Activated CD4-positive, alpha-beta T cell treated with anti-CD3 and anti-CD28 coated beads, Interleukin-2, amount 10 ng/mL, durations not matched to agents 24 days and 14 days (primary cell): ENCODE measurements at places on chromosomes 11 and 22.

GRCh38 chr11:14981507-14981906, 9.4 kb upstream of the CALCA start:
- no peak overlapping the region for H3K27ac ChIP-seq
- no peaks in the 10 kb centered on the region for H3K4me1 ChIP-seq
- H3K4me3 ChIP-seq = no peak overlapping the region

DNA sequence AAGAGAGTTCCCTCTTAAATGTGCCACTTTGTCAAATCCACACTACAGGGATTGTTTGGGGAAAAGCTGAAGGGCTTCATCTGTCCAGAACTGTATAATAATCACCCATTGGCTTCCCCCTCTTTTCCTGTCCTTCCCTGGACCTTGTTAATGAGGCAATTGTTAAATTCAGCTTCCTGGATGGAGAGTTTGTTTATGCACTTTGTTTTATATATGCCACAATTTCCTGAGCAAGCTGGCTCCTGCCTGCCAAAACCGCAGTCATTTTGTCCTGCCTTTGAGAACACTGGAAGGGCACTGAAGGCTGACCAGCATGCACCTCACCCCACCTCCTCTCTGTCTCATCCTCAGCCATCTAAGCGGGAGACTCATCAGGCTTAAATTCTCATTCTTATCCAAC, 86.2 kb downstream of the MSANTD4 start:
- DNase-seq = no peak
- no peak overlapping the region for H3K27ac ChIP-seq
- no peaks in the 10 kb centered on the region for H3K27me3 ChIP-seq
- H3K4me1 ChIP-seq = no peaks in the 10 kb centered on the region
- no peaks in the 10 kb centered on the region for H3K36me3 ChIP-seq

- no peak overlapping the region for H3K4me3 ChIP-seq
- no peaks in the 10 kb centered on the region for H3K27me3 ChIP-seq
- no peaks in the 10 kb centered on the region for H3K36me3 ChIP-seq
- DNase-seq = no peak
These were observed 247.9 kb upstream of the CNTN5 start for GRCh38 chr11:98772893-98773292.

GRCh38 chr22:47736186-47737034, 974.0 kb downstream of the TBC1D22A start:
- no peaks in the 10 kb centered on the region for H3K27me3 ChIP-seq
- no peak for DNase-seq
- H3K4me1 ChIP-seq = no peaks in the 10 kb centered on the region
- H3K36me3 ChIP-seq = no peaks in the 10 kb centered on the region
- no peak overlapping the region for H3K4me3 ChIP-seq

DNA sequence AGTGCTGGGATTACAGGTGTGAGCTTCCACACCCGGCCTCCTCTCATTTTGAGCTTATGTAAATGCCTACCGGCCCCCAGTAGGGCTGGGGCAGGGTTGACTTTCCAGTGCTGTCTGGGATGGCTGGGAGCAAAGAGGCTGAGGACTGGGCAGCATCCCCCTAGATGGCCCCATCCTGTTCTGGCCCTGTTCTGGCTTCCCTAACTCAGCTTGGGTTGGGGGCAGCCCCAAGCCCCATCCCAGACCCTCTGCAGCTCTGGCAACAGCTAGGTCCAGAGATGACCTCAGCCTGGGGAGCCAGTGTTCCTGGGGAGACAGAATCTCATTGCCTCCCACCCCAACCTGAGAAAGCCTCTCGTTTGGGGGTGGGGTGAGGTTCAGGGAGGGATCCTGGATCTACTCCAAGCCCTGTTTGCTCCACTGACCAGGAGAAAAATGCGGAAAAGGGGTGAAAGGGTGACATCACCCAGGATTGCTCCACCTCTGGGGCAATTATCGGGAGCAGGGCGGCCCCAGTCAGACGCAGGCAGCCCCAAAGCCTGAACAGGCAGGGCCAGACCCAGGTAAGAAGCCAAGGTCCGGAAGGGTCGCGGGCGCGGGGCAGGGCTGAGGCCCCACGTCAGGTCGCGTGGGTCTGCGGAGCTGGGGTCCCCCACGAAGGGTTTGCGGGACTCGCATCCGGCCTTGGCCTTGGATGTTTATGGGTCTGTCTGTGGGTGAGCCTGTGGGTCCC, at the start of gene PNPLA2:
Gene PNPLA2 (plus strand): TSS at position 519 of the 733 bp plus-strand sequence. CDS start 805 bp downstream, outside the sequence.
- H3K4me1 ChIP-seq = peaks cover 10% of the 10 kb centered on the region
- peak within 1 kb of the TSS; percentile 85 for H3K4me3 ChIP-seq
- DNase-seq = no peak
- H3K27me3 ChIP-seq = no peaks in the 10 kb centered on the region

- no peak overlapping the region for H3K27ac ChIP-seq
- no peaks in the 10 kb centered on the region for H3K36me3 ChIP-seq
- no peak overlapping the region for H3K4me3 ChIP-seq
These were observed 21.2 kb upstream of the OR10A5 start for GRCh38 chr11:6824136-6824823.

GRCh38 chr11:7499081-7499480, 13.8 kb downstream of the OLFML1 start:
- H3K36me3 ChIP-seq = no peaks in the 10 kb centered on the region
- no peak for DNase-seq
- peaks cover 2% of the 10 kb centered on the region for H3K27me3 ChIP-seq

GRCh38 chr11:75429902-75430713, 2.9 kb downstream of the KLHL35 start:
- peak overlapping the region; percentile 75 for H3K4me3 ChIP-seq
- peak; percentile 91 for DNase-seq
- H3K27me3 ChIP-seq = peaks cover 50% of the 10 kb centered on the region

GRCh38 chr11:44600839-44601383, 35.4 kb downstream of the CD82 start:
- no peak for DNase-seq
- H3K4me1 ChIP-seq = peaks cover 58% of the 10 kb centered on the region
- H3K27ac ChIP-seq = peak overlapping the region; percentile 88
- no peak overlapping the region for H3K4me3 ChIP-seq

- no peak for DNase-seq
- no peaks in the 10 kb centered on the region for H3K36me3 ChIP-seq
- H3K4me1 ChIP-seq = peaks cover 34% of the 10 kb centered on the region
- H3K27ac ChIP-seq = no peak overlapping the region
These were observed 4.5 kb downstream of the VSIG2 start for GRCh38 chr11:124747406-124748099.
